ENCODE measurements at places on chromosomes 2 and 18.

DNA sequence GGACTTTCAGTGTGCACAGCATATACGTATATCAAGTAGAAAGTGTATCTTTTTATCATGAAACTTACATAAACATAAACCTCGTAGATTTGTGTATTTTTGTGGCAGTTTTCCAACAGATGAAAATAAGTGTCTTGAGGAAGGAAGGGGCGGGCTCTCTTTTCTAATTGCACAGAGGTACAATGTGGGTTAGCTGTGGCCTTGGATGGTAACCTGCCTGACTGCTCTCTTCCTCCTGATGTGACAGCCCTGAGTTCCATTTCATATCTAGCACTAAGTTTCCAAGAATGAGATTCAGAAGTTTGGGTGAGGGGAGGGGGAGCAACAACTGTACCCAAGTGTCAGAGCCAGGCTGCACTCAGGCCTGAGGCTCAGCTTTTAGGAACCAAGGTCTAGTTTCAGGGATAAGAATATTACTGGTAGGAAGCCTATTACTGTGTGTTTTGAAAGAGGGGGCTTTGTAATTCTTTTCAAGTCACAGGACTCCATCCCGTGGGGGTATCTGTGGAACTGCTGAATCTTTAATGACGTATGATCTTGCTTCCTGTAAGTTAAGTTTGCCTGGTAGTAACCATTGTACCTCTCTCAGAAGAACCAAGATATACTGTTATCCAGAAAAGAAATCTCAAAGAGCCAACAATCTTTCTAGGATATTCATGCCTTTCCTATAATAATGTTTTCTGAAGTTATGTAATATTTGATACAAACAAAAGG, 483.7 kb downstream of the PTPRM start:
- no peak for DNase-seq

GRCh38 chr2:132609101-132609890, 60.7 kb downstream of the LYPD1 start:
- no peak for DNase-seq

DNA sequence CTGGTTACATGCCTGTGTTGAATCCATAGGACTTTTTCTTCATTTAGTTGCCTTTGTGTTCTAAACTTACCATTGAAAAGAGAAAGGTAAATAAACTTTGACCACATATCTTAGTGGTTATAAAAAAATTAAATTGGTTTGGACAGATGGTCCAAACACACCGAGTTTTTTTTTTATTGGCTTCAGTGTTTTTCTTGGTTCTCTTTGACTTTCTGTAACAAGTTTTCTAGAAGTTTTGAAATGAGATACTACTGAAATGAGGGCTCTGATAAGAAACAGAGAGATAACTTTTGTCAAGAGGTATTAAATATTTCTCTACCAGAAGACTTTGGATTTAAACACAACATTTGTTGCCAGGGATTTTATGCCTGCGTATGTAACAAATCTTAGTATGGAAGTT, 20.7 kb downstream of the SPTBN1 start:
- no peak for DNase-seq

DNA sequence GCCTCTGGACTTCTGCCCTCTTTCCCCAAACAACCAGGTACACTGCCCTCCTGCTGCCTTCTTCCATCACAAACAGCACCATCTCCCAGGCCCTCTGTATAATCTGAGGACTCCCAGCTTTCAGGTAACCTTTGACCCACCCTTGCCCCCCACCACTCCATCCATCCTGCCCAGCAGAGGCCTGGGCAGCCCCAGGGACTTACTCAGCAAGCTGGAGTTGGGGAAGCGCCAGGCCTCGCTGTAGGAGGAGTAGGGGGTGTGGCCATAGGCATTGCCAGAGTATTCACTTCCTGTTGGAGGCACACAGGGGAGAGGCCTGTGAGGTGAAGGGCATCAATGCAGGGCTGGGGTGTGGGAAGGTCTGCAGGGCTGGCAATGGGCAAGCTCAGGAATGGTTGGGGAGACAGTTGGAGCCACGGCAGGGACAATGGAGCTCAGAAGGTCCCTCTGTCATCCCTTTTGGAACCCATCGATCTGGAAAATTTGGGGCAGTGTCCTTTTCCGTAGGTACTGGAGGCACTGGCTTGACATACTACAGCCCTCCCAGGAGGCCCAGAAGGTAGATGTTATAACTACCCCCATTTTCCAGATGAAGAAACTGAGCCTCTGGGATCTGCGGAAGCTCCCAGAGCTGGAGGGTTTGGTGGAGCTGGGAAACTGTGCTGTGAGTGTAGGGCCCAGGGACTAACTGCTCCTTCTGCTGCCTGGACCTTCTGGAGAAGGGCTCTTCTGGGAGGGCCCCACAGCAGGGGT, 46.3 kb downstream of the PSD4 start:
- DNase-seq: peak; percentile 21

DNA sequence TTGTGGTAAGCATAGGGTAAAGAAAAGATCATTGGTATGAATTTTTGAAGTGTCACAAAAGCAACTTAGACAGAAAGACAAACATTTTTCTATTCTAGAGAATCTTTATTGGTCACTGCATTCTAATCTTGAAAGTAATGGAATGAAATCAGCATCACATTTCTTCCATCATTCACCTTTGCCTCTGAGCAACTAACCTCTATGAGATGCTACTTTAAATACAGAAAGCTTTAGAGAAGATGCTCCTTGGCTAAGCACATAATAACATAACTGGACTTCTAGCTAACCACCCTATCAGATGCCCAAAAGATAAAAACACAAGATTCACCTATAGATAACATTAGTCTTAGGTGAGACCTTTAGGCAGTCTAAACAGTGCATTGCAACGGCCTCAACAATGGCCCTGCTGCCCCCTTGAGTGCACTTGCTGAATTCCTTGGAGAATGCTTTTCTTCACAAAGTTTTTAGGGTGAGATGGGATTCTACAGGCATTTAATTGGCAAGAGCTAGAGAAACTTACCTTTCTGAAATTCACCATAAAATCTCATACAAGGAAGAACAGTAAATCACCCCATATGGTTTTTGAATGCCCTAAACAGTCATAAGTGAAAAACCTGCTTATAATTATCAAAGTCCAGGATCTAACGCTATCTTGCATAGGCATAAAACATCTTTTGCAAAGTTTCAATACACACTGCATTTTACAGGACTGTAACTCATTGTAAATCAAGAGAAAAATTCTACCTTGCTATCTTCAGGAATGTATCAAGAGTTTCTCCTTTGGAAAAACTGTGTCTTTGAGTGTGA, 791.3 kb upstream of the CHAC2 start:
- no peak for DNase-seq

DNA sequence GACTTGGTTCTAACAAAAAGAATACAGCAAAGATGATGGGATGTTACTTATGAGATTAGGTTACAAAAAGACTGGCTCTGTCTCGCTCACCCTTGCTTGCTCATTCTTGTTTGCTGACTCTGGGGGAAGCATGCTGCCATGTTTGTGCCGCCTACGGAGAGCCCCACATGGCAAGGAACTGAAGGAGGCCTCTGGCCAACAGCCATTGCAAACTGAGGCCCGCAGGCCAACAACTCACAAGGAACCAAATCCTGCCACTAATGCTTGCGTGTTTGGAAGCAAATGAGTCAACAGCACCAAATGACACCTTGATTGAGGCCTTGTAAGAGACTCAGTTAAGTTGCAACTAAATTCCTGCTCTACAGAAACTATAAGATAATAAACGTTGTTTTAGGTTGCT, 297.6 kb upstream of the STON1 start:
- no peak for DNase-seq

DNA sequence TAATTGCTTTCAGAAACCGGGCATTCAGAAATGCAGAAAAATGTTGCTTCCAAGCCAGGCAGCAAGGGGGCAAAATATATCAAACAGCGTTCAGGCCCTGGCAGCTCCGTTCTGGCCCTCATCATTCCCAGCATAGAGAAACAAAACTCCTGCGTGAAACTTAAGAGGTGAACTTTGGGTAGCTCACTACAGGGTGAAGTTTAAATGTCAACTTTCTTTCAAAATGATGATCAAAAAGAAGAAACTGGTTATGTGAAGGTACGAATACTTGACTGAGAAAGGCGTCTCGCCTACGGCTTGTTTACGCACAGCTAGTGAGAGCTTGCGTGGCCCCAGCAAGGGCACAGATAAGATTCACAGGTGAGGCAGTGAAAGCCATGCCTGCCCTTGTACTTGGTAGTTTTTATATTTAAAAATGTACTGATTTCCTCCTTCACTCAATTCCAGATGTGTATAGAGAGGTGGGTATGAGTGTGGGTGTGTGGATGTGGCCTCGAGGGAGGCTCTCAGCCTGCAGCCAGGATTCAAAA, 127.5 kb downstream of the NFATC1 start:
- DNase-seq: no peak

- no peak for DNase-seq
Measured at GRCh38 chr2:67923696-67924095, 139.1 kb downstream of the C1D start.

GRCh38 chr18:46716336-46716735, 40.5 kb downstream of the ST8SIA5 start:
- no peak for DNase-seq

DNA sequence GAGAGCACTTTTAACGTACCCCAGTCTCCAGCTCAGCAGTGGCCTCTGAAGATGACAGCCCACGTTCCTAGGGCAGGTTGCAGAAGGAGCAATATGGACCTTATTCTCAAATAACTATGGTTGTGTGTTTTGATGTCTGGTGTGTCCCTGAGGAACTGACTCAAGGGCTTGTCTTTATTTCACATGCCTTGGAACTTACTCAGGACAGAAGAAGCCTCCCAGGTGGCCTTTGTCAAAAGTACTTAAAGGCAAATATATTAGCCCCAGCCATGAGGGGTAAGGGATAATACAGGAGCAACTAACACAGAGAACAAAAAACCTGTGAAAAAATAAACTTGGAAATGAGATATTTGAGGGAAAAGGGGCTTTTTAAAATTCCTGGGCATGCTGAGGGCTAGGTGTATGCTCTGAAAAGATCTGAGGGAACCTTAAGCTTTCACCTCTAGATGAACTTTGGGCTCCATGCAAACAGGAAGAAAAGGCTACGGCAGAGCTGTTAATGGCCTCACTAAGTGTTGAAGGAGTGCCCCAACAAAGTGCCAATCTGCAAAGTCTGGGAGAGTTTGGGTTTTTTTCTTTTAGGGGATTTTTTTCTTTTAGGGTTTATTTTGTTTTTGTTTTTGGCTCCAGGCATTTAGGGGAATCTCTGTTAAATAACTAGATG, 40.3 kb downstream of the SRBD1 start:
- DNase-seq: no peak

DNA sequence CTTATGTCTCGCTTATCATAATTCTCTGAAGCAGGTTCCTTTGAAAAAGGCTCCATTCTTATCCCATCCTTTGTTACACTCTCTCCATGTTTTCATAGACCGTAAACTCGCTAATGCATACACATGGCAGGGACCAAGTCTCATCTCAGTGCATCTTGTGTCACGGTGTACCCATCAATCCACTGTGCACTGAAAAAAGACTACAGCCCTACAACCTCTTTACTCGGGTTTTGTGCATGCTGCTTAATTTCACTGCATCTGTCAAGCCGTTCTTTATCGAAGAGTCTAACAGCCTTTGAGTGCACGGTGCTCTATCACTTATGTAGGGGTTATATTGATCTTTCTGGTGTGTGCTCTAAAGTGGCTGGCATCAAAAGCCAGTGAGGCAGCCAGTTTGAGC, 302.9 kb upstream of the ERBB4 start:
- DNase-seq: no peak

DNA sequence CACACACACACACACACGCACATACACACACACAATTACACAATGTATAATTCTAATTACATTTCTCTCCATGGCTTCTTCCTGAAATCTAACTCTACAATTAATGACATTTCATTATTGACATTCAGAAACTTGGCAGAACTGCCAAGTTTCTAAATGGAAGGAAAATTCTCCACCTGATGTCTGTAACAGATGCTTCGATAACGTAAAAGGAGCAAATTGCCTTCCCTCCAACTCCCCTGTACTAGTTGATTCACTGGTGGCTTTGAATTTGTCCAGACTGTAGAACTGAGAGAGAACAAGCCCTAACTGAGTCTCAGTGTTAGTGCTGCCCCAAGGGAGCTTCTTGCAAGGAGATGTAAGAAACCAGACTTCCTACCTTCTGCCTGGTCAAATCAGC, 255.1 kb upstream of the TMEM200C start:
- no peak for DNase-seq

DNA sequence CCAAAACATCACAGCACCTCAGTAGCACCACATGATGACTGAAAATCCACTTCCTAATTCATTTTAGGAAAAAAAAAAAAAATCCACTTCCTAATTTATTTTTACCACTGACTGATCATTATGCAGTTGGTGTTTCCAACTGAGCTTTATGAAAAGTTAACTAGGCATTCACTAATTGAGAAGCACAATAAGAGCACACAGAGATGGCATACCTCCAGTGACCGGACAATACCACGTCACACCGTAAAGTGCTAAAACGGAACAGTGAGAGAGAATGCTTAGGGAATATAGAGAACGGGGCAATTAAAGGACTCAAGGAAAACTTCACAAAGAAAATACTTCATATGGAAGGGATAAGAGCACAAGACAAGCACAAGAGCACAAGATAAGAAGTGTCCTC, 212.5 kb downstream of the NBAS start:
- DNase-seq: no peak

DNA sequence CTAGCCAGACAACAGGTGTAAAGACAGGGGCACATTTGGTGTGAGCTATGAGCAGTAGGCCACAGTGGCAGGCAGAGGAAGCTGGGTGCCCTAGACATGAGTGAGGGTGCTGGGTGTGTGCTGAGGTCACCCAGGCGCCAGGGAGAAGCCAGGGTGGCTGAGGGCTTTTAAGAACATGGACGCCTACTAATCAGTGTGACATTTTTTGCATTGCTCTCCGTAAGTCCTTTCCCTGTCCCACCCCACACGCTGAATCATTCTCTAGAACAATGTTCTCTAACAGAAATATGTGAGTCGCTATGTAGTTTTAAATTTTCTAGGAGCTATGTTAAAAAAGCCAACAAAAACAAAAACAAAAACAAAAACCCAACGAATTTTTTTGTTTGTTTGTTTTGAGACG, 204.5 kb upstream of the REV1 start:
- DNase-seq: no peak

DNA sequence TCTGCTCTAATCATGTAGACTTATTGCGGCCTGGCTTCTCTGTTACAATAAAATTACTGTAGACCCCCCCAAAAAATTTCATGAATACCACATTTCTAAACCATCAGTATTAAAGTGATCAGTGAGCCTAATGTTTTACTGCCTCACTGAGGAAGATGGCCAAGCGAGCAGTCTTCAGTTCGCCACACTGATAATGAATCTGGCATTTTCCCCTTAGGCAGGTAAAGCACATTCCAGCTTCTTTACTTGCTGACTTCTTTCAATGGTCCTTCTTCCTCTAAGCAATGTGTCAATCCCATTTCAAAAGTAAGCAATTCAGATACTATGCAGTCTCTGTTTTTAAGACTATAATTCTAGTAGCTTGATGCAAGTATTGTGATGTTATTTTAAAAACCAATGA, 137.6 kb downstream of the LAMA1 start:
- no peak for DNase-seq

DNA sequence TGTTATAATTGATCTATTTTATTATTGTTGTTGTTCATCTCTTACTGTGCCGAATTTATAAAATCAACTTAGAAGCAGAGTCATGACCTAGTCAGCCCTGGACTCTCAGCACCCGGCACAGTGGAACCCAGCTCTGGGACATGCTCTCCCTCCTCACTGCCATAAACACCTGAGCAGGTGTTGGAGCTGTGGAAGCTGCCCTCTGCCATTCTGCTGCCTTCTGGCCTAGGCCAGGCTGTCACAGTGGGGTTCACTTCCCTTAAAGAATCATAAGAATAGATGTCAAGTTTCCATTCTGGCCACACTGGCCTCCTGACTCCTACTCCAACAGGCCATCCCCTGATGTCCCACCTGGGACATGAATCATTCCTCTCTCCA, 192.2 kb downstream of the ZFP36L2 start:
- no peak for DNase-seq

Data from CMK (cell line).